ENCODE measurements at places on chromosomes 7 and 10.

- DNase-seq: no peak
These were observed 10.4 kb downstream of the ALDH18A1 start for GRCh38 chr10:95646160-95646559.

DNA sequence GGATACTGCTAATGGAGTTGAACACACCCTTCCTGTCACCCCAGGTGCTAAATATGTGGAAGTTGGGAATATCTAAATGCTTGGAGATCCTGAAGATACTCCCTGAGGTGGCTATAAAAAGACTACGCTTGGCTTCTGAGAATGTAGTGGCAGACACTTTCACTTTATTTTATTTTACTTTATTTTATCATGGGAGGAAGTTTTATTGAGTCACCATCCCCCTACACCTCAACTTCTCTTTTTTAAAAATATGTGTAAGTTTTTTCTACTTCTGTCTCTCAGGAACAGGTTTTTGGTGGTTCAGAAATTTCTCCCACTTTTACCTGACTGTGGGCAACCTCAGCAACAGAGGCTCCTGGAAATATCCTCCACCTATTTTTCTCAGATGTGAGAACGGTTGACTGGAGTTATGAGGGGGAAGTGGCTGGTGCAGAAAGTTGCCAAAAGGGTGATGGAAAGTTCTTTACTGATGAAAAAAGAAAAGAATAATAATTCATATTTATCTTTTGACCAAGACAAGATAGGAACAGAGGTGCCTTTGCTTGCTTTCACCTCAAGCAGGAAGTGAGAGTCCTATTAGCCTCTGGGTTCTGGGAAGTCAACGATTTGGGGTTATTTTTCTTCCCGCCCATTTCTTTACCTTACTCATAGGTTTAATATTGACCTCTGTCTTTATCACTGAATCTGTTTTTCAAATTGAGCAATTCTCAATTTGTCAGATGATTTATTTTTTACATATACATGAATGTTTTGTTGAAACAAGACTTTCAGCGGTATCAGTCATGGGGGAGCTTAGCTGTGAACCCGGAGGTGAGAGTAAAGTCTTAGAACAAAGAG, 103.6 kb downstream of the AHR start:
- no peak for DNase-seq

DNA sequence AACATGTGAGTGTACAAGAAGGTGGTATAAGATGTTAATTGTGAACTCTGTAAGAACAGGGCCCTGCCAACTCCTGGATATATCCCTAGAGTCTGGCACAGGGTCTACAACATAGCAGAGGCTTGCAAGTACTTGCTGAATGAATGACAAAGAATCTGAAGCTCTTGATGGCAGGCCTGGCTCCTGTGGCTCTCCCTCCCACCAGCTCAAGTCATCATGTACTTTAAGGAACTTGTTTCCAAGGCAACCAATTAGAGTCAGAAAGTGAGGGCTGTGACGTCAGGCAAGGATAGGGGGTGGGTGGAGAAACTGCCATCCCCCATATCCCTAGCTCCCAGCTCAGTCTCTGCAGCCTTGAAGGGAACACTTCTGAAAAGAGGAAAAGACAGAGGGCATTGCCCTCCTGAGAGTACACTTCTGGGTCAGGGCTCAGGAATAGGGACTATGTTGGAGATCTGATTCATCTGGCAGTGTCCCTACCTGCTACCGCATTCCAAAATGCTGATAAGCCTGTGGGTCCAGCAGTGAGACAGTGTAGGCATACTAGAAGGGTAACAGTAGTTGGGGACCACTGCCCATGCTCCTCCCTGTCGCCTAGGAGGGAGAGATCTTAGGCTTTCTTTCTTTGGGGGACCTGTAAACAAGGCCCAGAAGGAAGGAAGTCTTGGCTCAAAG, 34.6 kb upstream of the BTRC start:
- DNase-seq: peak; percentile 8

GRCh38 chr7:118232837-118233236, 8.3 kb downstream of the ANKRD7 start:
- peak; percentile 46 for DNase-seq

DNA sequence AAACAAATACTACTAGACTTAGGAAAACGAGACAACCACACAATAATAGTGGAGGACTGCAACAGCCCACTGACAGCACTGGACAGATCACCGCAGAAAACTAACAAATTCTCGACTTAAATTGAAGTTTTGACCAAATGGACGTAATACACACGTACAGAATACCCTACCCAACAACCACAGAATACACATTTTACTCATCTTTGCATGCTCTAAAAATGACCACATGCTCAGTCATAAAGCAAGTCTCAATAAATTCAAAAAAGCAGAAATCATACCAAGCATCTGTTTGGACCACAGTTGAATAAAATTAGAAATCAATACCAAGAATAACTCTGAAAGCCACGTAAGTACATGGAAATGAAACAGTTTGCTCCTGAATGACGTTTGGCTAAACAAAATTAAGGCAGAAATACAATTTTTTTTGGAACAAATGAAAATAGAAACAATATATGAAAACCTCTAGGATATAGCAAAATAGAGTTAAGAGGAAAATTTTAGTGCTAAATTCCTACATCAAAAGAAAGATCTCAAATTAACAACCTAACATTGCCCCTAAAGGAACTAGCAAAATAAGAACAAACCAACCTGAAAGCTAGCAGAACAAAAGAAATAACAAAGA, 30.6 kb downstream of the MAPK8 start:
- no peak for DNase-seq

- peak; percentile 31 for DNase-seq
These were observed 22.7 kb downstream of the ARL3 start for GRCh38 chr10:102691285-102692066.

- DNase-seq: no peak
These were observed 365.5 kb upstream of the PFKP start for GRCh38 chr10:2701802-2702201.

GRCh38 chr10:51297438-51297837, 223.2 kb downstream of the PRKG1 start:
- peak; percentile 63 for DNase-seq

- DNase-seq: no peak
These were observed 451.4 kb upstream of the VSTM2A start for GRCh38 chr7:54090652-54091213.

DNA sequence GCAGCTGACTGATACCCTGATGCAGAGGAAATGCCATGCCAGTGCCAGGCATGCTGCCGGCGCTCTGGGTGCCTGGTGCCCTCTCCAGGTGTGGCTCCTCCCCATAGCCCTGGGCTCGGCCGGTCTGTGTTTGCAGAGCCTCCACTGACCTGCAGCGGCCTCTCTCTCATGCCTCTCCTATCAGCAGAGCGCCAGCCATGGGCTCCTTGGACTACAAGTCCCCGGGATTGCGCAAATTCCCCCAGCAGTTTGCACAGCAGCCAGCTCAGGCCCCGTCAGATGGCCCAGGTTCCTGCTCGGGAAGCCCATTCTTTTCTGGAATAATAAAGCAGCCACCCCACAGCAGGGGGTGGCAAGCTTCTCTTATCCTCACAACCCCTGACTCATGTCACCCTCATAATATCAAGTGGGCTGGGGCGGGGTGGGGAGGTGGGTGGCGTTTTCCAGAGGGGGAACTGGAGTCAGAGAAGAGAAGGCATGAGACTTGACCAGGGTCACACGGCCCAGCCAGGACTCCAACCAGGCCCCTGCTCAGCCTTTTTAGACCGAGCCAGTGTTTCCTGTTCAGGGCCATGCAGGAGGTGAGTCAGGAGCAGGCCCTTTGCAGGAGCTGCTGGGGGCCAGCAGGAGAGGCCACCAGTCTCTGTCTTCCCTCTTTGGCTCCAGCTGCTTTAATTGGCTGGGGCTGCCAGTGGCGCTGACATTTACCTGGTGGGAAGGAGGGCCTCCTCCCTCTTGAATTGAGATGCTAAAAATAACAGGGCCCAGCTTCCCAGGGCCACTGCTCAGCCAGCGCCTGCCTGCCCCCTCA, 58.6 kb downstream of the ZMIZ1 start:
- peak; percentile 80 for DNase-seq

DNA sequence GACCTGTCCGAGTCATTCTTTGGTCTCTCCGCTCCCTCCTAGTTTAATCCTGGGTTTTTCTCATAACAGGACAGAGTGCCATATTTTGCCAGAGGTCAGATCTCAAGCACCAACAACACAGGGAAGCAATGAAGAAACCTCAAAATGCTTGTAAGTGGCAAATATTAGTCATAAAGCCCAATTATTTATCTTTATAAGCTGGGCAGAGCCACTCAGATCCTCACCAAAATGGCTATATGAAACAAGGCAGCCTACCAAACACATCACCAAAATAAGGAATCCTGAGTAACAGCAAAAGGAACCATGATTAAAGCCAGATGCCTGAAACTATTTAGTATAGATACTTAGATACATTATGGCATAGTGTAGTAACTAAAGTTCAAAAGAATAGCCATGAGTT, 4.7 kb downstream of the ECD start:
- DNase-seq: peak; percentile 19

GRCh38 chr7:2607923-2608904, 23.6 kb upstream of the TTYH3 start:
- no peak for DNase-seq

- DNase-seq: no peak
These were observed 76.9 kb downstream of the SNX10 start for GRCh38 chr7:26368542-26368941.

DNA sequence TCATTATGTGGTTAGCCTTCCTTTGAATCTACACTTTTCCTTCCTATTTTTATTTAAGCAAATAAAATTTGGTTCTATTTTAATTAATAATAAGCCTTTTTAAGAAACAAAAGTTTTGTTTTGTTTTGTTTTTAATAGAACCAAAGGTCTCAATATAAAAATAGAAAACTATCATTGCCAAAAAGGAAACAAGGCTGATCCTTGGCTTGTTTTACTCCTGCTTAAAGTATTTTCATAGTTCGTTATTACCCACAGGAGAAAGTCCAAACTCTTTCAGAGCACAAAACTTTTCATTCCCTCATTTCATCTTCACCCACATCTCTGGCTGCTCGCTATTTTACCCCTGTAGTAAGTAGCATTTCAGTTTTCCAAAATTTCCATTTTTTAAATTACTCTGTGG, 374.8 kb downstream of the SEMA3D start:
- DNase-seq: no peak

GRCh38 chr10:7984896-7985295, 69.6 kb upstream of the GATA3 start:
- peak; percentile 48 for DNase-seq

DNA sequence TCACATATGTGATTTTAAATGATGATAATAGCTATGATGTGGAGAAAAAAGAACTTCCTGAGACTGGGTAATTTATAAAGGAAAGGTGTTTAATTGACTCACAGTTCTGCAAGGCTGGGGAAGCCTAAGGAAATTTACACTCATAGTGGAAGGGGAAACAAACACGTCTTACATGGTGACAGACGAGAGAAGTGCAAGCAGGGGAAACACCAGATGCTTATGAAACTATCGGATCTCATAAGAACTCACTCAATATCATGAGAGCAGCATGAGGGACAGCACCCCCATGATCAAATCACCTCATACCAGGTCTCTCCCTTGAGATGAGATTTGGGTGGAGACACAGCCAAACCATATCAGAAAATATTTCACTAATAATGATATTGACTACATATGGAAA, 4.1 kb upstream of the LIPN start:
- no peak for DNase-seq

DNA sequence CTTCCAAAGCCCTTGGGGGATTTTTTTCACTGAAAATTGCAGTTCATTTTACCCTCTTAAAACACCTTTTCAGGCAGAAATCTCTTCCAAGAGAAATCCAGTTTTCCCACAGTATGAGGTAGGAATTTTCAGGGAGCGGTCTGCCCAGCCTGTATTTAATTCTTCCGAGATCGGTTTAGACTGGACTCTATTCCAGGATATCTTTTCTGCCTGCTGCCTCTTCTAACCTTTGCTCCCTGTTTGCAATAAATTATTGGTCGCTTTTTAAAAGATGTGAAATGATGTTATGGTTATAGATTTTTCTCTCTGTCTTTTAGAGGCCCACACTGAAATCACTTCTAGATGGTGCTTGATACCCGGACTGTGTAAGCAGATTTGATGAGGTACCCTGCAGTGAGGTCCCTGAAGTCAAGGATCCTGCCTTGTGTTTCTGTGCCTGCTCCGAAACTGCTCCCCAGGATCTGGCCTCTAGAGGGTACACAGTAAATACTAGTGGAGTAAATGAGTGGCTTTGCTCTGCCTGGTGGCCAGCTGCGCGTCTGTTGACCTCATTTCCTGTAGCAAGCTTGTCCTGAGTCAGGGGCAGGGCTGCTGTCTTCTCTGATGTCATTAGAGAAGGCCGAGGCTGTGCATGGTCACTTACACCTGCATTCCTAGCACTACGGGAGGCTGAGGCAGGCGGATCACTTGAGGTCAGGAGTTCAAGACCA, 191.6 kb downstream of the FANK1 start:
- DNase-seq: peak; percentile 53

- DNase-seq: peak; percentile 88
These were observed 43.2 kb downstream of the CCNY start for GRCh38 chr10:35379226-35380137.

DNA sequence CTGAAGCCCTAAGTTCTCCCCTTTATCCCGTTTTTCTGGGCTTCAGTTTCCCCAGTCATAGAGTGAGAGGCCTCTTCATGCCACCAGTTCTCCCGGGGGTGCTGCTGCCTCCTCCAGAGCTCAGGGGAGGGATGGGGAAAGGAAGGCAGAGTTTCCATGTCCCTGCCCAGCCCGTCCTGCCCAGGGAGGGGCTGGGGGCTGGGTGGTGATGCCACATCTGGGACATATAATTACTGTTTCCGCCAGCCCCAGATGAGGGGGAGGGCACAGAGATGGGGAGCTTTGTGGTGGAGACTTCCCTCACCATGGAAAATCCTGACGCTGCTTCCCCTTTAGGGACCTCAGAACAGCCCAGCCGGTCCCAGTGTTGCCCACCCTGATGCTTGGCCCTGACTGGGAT, 4.1 kb downstream of the AQP1 start:
- DNase-seq: no peak

- no peak for DNase-seq
These were observed 1090.7 kb downstream of the DNAJB9 start for GRCh38 chr7:109660401-109660800.

DNA sequence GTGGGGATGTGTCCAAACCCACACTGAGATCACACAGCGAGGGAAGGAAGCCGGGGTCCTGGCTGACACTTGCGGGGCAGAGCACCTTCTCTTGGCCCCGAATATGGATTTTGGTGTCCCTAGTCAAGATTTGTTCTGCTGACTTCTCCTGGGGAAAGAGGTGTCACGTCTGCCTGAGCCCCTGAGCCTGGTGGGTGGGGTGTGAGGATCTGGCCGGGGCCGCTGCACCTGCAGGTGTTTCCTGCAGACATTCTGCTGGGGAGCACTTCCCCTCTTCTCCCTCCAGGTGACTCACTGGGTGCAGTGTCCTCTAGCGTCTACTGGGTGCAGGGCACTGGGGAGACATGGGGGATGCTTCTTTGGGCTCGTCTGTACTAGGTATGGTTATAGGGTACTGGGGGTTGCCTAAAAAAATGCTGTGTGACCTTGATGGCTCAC, 99.2 kb downstream of the GRK5 start:
- DNase-seq: no peak

- peak; percentile 68 for DNase-seq
These were observed 62.6 kb upstream of the GHITM start for GRCh38 chr10:84076540-84077195.

DNA sequence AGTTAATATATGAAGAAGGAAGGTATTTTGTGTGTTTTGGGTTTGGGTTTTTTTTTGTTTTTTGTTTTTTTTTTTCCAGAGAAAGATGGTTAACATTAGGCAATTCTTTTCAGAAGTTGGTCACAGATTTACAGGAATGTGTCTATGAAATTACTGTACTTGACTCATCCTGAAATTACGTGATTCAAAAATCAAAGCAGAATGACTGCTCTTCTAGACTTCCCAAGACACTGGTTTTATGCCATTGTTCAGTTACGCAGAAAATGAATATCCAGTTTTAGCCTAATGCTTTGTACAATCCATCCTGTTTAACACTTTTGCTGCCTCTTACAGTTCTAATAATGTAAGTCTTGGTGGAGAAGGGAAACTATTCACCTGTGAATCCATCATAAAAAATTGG, 39.7 kb upstream of the CELF2 start:
- DNase-seq: peak; percentile 68
